Endothelial cell (in vitro differentiated cells): ENCODE measurements at places on chromosomes 5 and 9.
A peak's percentile ranks its signal among the peaks of the same experiment; 100 is the strongest.

DNA sequence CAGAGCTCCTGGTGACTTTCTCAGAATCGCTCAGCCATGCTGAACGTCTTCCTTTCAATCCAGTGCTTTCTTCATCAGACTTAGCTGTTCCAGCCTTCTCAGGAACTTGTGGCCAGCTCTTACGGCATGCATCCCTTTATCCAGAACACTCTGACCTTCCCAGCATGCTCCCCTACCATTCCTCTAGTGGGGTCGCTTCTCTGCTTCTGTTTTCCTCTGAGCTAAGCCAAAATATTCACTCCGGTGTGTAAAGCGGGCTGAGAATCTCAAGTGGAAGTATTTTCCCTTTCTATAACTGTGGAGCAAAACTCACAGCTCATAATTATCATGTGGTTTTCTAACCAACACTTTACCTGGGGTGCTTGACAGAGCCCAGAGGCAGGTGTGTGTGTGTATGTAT is 6.2 kb downstream of the DCANP1 start:
- H3K27ac ChIP-seq: no peak overlapping the region
- no peak overlapping the region for H3K4me3 ChIP-seq
- H3K4me1 ChIP-seq: peaks cover 3% of the 10 kb centered on the region
- DNase-seq: no peak

- DNase-seq: no peak
- no peaks in the 10 kb centered on the region for H3K36me3 ChIP-seq
- H3K4me1 ChIP-seq: no peaks in the 10 kb centered on the region
Observed at GRCh38 chr9:125993466-125993865, 246.3 kb downstream of the PBX3 start.

DNA sequence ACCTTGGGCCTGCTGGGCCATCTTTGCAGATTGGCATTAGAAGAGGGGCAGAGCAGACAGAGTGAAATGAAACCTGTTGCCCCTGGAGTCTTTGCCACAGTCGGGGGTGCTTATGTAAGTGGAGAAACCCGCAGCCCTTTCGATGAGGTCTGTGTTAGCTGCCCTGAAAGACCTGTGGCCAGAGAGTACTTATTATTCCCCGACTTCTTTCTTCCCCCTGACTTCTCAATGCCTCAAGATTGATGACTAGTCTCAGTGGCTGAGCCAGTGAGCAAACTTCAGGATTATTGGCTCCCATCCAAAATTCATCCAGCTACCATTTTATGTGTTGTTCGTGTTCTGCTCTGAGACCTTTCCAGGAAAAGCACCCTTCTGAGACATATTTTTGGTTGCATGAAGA is 7.6 kb downstream of the NTRK2 start:
- no peak for DNase-seq
- H3K4me1 ChIP-seq: no peaks in the 10 kb centered on the region
- no peak overlapping the region for H3K27ac ChIP-seq
- no peaks in the 10 kb centered on the region for H3K36me3 ChIP-seq
- no peak overlapping the region for H3K4me3 ChIP-seq
- H3K27me3 ChIP-seq: no peaks in the 10 kb centered on the region

- no peak overlapping the region for H3K27ac ChIP-seq
- no peaks in the 10 kb centered on the region for H3K4me1 ChIP-seq
- no peak overlapping the region for H3K4me3 ChIP-seq
- no peak for DNase-seq
- H3K36me3 ChIP-seq: no peaks in the 10 kb centered on the region
- no peaks in the 10 kb centered on the region for H3K27me3 ChIP-seq
Observed at GRCh38 chr5:28275931-28276330, 1237.5 kb upstream of the CDH9 start.

GRCh38 chr5:145465474-145466263 is 369.5 kb downstream of the PRELID2 start:
- H3K27me3 ChIP-seq: no peaks in the 10 kb centered on the region
- DNase-seq: no peak
- no peak overlapping the region for H3K4me3 ChIP-seq
- H3K36me3 ChIP-seq: no peaks in the 10 kb centered on the region
- H3K4me1 ChIP-seq: no peaks in the 10 kb centered on the region
- no peak overlapping the region for H3K27ac ChIP-seq

- H3K27me3 ChIP-seq: no peaks in the 10 kb centered on the region
- peaks cover 7% of the 10 kb centered on the region for H3K36me3 ChIP-seq
- no peak overlapping the region for H3K27ac ChIP-seq
- DNase-seq: no peak
Observed at GRCh38 chr9:105510024-105510423, 47.9 kb upstream of the FKTN start.

GRCh38 chr9:126633881-126634558 is 20.3 kb downstream of the LMX1B start:
- peaks cover 2% of the 10 kb centered on the region for H3K4me1 ChIP-seq
- DNase-seq: no peak
- H3K4me3 ChIP-seq: no peak overlapping the region
- H3K27ac ChIP-seq: no peak overlapping the region
- H3K27me3 ChIP-seq: peaks cover 32% of the 10 kb centered on the region

DNA sequence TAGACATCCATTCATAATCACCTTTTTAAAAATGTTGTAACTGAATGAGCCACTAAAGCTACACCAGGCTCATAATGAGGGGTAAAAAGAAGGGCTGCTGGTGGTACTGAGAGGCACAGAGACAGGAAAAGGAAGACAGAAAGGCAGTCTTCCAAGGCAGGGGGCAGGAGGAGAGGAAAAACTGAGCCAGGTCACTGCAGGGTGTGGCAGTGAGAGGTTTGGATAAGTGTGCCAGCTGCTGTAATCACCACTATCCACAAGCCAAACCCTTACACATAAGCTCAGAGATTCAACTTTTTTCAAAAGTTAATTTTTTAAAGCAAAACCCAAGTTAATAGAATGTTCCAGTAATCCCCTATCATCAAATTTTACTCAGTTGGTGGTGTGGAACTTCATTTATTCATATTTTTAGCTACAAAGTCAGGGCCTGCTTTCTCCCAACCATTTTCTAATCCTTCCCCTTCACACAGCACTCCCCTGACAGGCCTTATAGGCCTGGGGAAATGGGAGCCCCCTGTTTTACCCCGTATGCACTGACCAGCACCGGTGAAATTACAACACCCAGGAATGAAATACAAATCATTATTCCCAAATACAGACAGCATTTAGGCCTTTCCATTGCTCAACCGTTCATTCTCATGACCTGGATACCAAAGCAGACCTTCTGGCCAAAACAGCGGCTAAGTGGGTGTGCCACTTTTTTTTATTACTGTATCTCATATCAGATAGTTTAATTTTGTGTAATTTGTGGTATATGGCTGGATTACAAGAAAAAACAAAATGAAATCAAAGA is 76.3 kb downstream of the EFNA5 start:
- peaks cover 10% of the 10 kb centered on the region for H3K4me1 ChIP-seq
- DNase-seq: no peak
- no peaks in the 10 kb centered on the region for H3K27me3 ChIP-seq
- no peak overlapping the region for H3K4me3 ChIP-seq

DNA sequence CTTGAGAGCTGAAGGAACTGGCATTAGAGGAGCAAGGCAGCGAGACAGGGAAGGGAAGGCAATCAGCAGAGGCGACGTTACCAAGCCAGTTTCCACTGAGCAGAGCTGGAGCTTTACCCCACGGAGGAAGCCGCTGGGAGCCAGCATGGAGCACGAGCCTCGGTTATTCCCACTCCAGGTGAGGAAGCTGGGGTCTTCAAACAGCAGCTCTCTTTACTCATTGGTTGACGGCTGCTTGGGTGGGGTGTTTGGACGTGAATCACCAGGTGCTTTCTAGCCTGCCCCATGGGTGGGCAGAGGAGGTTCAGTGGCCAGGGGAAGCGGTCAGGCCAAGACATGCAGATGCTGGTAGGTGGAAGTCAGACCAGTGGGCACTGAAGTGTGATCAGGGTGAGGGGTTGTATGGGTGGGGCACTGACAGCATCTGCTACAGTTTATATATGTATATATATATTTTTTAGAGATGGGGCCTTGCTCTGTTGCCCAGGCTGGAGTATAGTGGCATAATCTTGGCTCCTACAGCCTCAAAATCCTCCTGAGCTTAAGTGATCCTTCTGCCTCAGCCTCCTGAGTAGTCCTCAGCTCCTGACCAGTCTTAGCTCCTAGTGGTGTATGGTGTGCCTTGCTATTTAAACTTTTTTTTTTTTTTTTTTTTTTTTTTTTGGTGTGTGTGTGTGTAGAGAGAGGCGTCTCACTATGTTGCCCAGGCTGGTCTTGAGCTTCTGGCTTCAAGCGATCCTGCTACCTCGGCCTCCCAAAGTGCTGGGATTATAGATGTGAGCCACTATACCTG is 12.4 kb downstream of the SNX30 start:
- H3K27ac ChIP-seq: no peak overlapping the region
- no peak overlapping the region for H3K4me3 ChIP-seq
- no peak for DNase-seq
- H3K36me3 ChIP-seq: no peaks in the 10 kb centered on the region
- no peaks in the 10 kb centered on the region for H3K4me1 ChIP-seq

GRCh38 chr5:79856456-79857055 is 134.5 kb downstream of the MTX3 start:
- no peaks in the 10 kb centered on the region for H3K27me3 ChIP-seq
- H3K36me3 ChIP-seq: no peaks in the 10 kb centered on the region
- no peak overlapping the region for H3K27ac ChIP-seq
- H3K4me3 ChIP-seq: no peak overlapping the region

DNA sequence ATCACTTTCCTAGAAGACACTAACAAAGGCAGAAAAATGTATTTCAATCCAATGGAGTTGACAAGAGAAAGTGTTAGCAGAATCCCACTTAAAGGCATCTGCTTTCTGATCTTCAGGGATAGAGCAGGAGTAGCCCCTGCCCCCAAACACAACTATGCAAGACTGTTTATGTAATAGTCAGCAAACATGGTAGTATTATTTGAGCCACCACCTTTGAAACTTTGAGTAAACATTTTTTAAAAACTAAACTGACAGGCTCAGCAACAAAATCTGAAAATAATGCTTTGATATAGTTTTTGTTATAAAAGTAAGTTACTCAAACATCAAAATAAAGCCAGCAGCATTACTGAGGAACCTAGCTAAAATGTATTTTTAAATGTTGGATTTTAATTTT is 4.8 kb downstream of the ELL2 start:
- H3K36me3 ChIP-seq: peaks cover 8% of the 10 kb centered on the region
- no peak overlapping the region for H3K27ac ChIP-seq
- DNase-seq: no peak
- H3K27me3 ChIP-seq: peaks cover 7% of the 10 kb centered on the region
- no peak overlapping the region for H3K4me3 ChIP-seq

- H3K4me1 ChIP-seq: no peaks in the 10 kb centered on the region
- no peak for DNase-seq
- no peaks in the 10 kb centered on the region for H3K27me3 ChIP-seq
Observed at GRCh38 chr9:72618811-72619210, 97.4 kb downstream of the TMC1 start.

- H3K36me3 ChIP-seq: no peaks in the 10 kb centered on the region
- no peak overlapping the region for H3K27ac ChIP-seq
- no peak overlapping the region for H3K4me3 ChIP-seq
- peaks cover 1% of the 10 kb centered on the region for H3K27me3 ChIP-seq
- DNase-seq: no peak
Observed at GRCh38 chr5:112647428-112647827, 90.3 kb upstream of the APC start.

DNA sequence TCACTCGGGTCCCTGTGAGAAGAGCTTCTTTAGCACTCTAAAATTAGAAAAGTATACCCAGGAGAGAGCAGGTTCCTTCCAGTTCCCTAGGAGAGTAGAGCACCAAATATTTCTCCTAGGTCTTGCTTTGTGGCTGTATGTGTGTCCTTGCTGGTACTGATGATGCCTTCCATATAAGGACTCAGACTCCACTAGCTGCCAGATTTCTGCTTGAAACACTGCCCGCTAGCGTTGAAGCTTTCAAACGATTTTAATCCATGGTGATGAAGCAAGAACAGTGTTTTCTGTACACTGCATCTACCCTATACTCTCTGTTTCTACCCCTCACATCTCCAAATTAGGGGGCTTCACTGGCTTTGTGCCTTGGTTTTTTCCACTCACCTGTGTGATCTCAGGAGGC is 2.4 kb upstream of the SMC2 start:
- H3K4me3 ChIP-seq: no peak overlapping the region
- peak overlapping the region; percentile 77 for H3K27ac ChIP-seq
- H3K4me1 ChIP-seq: peaks cover 15% of the 10 kb centered on the region
- H3K36me3 ChIP-seq: no peaks in the 10 kb centered on the region

GRCh38 chr9:93137362-93137761 is 3.3 kb upstream of the NINJ1 start:
- peaks cover 8% of the 10 kb centered on the region for H3K27me3 ChIP-seq
- peaks cover 12% of the 10 kb centered on the region for H3K4me1 ChIP-seq
- DNase-seq: no peak
- H3K36me3 ChIP-seq: no peaks in the 10 kb centered on the region

DNA sequence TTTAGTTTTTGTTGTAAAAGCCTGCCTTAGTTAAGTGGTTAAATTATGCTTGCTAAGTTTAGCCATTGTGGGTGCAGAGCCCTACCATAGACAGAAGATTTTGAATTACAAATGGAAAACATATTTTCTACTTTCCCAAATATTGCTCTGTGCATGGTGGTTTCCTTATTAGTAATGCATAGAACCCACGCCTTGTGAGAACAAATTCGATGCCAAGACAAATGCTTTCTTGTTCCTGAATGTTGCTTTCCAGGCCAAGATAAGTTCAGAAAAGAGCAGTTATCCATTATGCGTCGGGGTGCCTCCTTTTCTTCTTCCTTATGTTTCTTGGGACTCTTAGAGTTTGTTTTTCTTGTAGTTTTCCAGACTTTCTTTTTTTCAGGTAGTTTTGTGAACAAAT is 31.0 kb upstream of the GARNL3 start:
- H3K4me3 ChIP-seq: no peak overlapping the region
- peaks cover 4% of the 10 kb centered on the region for H3K27me3 ChIP-seq
- no peaks in the 10 kb centered on the region for H3K36me3 ChIP-seq
- no peak for DNase-seq
- H3K4me1 ChIP-seq: no peaks in the 10 kb centered on the region

- peaks cover 39% of the 10 kb centered on the region for H3K4me1 ChIP-seq
- no peak for DNase-seq
- no peak overlapping the region for H3K4me3 ChIP-seq
- peaks cover 9% of the 10 kb centered on the region for H3K36me3 ChIP-seq
- peak overlapping the region; percentile 13 for H3K27ac ChIP-seq
- peaks cover 3% of the 10 kb centered on the region for H3K27me3 ChIP-seq
Observed at GRCh38 chr5:16864631-16865131, 71.4 kb downstream of the MYO10 start.

DNA sequence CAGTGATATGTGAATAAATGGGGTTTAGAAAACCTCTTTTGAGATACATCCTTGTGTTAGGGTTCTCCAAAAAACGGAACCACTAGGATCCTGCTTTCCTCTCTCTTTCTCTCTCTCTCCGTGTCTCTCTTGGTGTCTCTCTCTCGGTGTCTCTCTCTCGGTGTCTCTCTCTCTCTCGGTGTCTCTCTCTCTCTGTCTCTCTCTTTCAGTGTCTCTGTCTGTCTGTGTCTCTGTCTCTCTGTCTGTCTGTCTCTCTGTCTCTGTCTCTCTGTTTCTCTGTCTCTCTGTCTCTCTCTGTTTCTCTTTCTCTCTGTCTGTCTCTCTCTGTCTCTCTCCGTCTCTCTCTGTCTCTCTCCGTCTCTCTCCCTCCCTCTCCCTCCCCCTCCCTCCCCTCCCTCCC is 7.8 kb upstream of the TEX48 start:
- H3K36me3 ChIP-seq: no peaks in the 10 kb centered on the region
- DNase-seq: no peak
- H3K27me3 ChIP-seq: peaks cover 2% of the 10 kb centered on the region
- no peak overlapping the region for H3K4me3 ChIP-seq
